ENCODE measurements at places on chromosomes 2 and 18.

DNA sequence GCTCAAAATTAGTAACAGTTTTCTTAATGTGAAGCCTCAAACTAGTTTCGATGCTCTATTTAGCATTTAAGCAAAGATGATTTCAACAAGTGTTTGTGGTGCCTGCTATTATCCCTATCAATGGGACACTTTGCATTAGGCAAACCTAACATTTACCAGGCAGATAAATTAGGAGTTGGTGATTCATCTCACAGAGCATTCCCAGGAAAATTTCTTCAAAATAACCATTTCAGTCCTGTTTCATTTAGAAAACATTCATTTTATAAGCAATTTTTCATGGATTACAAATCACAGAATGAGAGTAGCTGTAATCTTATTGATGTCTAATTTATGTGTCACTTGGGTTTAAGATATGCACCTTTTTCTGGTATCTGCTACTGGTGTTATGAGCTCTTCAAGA lies 62.7 kb downstream of the CLHC1 start:
- DNase-seq: no peak

DNA sequence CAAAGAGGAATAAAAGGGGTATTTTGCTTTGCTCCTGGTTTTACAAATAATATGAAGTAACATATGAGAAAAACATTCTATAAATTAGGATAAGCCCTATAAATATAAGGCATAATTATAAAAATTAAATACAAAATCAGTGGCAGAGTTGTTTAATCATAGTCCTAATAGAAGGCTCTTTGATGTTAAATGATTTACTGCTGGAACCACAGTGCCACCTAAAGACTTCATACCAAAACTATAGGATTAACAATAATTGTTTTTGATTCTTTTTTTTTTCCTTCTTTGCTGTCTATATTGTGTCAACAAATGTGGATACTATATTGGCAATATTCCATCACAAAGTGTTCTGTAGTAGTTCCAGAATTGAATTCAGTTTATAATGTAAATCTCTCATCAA lies 837.7 kb upstream of the SLC39A10 start:
- no peak for DNase-seq

GRCh38 chr2:226050822-226051221 lies 651.3 kb downstream of the NYAP2 start:
- DNase-seq: no peak

- no peak for DNase-seq
Observed at GRCh38 chr2:56244911-56245530, 61.2 kb downstream of the CCDC85A start.

DNA sequence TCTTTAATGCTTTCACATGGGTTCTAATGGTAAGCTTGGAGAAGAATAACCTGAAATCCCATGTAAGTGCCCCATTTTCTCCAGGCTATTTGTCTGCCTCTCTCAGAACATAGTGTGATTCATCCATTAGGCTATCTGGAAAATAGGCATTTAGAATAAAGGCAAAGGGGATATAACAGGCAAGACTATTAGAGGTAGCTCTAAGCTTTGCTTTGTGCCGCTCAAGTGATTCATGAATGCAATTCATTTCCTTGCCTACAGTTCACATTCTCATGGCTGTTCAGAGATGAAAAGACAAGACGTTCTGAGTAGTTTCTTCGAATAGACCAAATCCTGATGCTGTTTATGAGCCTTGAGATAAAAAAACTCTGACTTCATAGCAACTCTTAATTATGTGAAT lies 101.7 kb downstream of the ANKRD44 start:
- no peak for DNase-seq

DNA sequence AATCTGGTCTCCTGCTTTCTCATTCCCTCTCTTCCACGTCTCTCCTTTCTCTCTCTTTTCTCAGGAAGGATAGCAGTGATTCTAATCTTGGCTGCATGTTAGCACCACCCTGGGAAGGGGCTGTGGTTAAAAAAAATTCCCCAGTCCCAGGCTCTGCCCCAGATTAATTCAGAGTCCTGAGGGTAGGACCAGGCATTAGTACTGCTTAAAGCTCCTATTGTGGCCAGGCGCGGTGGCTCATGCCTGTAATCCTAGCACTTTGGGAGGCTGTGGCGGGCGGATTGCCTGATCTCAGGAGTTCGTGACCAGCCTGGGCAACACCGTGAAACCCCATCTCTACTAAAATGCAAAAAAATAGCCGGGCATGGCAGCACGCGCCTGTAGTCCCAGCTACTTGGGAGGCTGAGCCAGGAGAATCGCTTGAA lies 35.4 kb upstream of the EML4 start:
- DNase-seq: no peak

GRCh38 chr2:26615336-26615859 lies 25.8 kb downstream of the CIB4 start:
- no peak for DNase-seq

GRCh38 chr2:234488913-234489451 lies 7.9 kb downstream of the ARL4C start:
- no peak for DNase-seq

- DNase-seq: no peak
Observed at GRCh38 chr2:239225371-239225851, 175.4 kb downstream of the HDAC4 start.

DNA sequence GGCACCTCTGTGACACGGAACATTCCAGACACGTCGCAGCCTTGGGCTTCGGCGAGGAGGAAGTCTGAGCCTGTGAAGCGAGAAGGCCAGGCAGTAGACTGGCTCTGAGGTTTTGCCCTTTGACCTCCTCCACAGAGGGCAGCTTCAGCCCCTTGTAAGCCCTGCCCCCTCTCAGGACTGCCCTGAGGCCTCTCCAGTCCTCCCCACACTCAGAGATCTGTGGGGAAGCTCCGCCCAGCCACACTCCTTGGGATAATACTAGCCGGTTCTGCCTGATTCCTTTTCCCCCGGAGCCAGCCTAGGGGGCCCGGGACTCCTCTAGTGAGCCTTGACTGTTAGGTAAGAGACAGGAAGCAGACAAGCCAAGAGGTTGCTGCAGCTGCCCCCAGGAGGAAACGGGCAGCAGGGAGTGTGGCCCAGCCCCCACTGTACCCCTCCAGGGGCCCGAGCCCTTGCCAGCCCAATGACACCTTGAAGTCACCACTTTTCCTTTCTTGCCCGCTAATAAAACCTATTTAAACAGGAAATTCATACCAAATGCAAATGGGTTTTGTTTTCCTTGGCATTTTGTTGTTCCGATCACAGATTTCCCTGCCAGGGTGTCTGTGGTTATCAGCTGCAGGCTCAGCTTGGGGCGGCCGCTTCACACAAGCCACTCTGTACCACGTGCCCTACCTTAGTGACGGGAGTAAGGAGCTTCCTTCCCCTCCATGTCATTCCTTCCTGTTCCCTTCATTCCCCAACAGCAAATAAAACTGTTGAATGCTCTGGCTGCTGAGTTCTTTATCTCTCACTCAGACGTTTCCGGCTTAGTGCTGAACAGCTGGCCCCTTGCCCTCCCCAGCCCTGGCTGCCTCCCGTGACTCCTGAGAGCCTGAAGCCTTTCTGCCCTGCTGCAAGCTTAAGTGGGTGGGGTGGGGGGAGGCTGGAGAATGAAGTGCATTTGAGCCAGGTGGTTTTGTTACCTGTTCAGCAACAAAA lies 124.7 kb downstream of the CABLES1 start:
- peak; percentile 40 for DNase-seq

DNA sequence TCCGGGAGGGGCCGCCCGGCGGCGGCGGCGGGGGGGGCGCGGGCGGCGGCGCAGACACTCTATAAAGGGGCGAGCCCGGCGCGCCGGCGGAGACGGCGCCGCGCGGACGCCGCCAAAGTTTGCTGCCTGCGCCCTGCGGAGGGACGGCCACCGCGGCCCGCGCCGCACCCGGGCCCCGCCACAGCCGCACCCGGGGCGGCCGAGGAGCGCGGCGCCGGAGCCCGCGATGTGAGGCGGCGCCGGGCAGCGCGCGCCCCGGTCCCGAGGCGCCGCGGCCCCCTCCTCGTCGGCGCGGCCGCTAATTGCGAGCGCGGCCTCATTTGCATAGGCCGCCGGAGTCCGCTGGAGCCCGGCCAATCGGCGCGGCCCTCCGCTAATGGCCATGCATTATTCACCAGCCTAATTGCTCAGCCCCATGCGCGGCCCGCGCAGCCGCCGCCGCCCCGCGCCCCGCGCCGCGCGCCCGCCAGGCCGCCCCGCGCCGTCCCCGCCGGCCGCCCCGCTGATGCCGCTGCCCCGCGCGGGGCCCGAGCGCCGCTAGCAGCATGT lies at the start of gene SALL3:
TSS of gene SALL3 (plus strand) at position 89 of the 549 bp plus-strand sequence. CDS start at position 546, 457 bp downstream.
- no peak for DNase-seq

DNA sequence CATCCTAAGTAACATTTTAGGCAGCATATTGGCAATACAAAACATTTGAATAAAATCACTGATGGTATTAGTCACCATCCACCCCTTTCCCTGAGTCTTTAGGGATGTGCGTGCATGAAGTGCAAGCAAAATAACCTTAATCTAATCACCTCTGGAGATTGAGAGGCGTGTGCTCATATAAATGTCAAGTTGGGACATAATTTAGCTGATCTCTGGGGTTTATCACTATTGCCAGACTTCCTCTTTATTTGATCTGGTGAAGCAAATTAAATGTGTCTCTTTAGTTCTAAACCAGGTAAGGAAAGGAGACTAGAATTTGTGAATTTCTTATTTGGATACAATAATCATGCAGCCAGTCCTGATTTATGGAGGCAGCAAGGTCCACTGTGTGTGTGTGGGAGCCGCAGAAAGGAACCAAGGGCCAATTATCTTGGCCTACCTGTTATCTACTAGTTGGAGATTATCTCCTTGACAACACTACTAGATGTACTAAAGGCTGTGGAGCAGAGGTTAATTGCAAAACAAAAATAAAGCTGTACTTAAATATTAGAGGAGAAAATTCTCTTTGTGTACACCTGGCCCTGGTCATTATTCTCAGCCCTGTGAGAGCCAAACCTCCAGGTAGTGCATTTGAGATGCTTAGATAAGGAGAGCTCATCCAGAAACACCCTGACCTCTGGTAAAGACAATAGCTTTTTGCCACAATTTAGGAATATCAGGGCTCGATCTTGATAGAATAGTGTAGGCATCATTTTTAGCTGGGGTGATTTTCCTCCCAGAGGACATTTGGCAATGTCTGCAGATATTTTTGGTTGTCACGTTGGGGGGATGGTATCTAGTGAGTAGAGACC lies 78.2 kb downstream of the HRH4 start:
- DNase-seq: no peak

DNA sequence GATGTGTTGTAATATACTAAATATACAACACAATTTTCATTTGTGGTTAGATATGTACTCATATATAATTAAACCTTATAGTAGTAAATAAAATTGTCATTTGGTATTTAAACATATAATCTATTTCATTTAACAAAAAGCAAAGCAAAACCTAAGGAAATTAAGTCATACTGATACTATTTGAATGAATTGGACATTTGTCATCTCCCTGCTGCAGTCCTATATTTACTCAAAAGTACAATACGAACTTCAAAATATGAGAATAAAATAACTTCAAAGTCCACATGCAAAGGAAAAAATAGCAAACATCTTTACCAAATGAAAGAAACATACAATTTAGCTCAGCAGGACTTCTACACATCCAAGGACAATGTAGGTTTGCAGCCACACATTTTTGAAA lies 11.8 kb upstream of the HAT1 start:
- no peak for DNase-seq

- no peak for DNase-seq
Observed at GRCh38 chr18:26646901-26647300, 98.5 kb upstream of the KCTD1 start.

DNA sequence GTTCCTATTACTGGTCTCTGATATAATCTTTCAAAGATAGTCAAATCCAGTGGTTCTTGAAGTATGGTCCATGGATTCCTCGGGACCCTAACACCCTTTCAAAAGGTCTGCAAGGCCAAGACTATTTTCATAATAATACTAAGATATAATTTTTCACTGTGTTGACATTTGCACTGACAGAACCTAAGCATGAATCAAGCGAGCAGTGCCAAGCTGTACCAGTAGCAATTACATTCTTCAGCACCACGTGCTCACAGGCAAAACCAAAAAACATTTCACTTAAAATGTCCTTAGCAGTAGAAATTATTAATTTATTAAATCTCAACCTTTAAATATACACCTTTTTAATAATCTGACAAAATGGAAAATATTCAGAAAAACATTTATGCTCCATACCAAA lies 59.1 kb downstream of the EIF2AK3 start:
- no peak for DNase-seq

GRCh38 chr18:74899554-74899953 lies 301.9 kb downstream of the ZNF407 start:
- no peak for DNase-seq

DNA sequence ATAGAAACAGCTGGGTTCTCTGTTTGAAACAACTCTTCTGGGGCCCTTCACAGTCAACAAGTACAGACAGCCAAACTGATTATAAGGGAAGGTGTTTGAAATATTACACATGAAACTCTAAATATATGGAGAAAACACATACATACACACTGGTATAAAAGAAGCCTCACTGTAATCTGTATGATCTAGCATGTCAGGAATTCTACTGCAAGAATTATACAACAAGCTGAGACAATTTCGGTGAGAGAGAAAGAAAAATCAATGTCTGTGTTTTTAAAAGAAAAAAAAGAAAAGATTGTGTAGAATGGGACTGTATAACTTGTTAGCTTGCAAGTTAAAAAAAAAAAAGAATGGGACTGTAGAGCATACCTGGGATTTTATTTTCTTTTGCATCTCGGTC lies 26.3 kb downstream of the IRS1 start:
- DNase-seq: no peak

- peak; percentile 62 for DNase-seq
Observed at GRCh38 chr2:16718576-16719484, 53.2 kb upstream of the CYRIA start.

DNA sequence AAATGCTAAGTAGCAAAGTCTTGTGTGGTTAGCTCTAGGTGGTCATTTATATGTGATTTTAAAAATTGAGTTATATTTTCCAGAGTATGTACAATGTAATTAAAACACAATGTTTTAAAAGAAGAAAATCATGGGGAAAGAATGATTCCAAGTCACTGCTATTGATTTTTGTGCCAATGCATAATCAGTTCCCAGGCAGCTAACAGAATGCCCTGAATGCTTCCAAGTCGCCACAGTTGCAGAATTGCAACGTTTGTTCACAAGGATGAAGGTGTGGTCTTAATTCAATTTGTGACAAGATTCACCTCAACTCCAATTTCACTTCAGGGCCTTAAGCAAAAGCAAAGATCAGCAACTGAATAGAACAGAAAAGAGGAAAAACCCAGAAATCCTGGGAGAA lies 200.4 kb downstream of the SPP2 start:
- DNase-seq: no peak

DNA sequence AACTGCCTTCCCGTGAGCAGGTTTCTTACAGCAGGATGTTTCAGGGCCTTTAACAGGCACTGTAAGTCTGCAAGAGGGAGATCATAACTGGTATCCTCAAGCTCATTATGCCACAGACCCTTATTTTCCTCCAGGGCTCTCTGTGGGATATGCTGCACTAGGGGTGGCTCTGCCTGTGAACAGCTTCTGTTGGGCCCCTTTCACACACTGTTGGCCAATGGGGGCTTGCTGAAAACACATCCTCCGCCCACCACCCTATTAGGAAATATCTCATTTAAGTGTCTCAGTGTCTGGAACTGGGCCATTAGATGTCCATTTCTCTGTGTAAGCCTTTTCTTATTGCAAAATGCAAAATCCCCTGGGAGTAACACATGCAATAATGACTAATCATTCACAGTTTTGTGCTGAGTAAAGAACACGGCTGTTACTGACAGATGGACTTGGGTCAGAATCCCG lies 414.3 kb upstream of the HS6ST1 start:
- peak; percentile 93 for DNase-seq

GRCh38 chr2:106642679-106643078 lies 155.5 kb downstream of the CD8B2 start:
- no peak for DNase-seq

GRCh38 chr2:46917628-46918027 lies 2.0 kb upstream of the MCFD2 start:
- no peak for DNase-seq

- no peak for DNase-seq
Observed at GRCh38 chr18:45559258-45559657, 56.0 kb upstream of the SLC14A2 start.

All from suppressor macrophage treated with lipopolysaccharide for 4 hours (primary cell).